Hematopoietic multipotent progenitor cell treated with erythropoietin and hydrocortisone succinate and interleukin-3 and kit ligand, for 4 days (in vitro differentiated cells): ENCODE measurements at places on chromosomes 16 and 17.

- DNase-seq = peak; percentile 41
Measured at GRCh38 chr16:89407925-89408300, 82.4 kb downstream of the ANKRD11 start.

DNA sequence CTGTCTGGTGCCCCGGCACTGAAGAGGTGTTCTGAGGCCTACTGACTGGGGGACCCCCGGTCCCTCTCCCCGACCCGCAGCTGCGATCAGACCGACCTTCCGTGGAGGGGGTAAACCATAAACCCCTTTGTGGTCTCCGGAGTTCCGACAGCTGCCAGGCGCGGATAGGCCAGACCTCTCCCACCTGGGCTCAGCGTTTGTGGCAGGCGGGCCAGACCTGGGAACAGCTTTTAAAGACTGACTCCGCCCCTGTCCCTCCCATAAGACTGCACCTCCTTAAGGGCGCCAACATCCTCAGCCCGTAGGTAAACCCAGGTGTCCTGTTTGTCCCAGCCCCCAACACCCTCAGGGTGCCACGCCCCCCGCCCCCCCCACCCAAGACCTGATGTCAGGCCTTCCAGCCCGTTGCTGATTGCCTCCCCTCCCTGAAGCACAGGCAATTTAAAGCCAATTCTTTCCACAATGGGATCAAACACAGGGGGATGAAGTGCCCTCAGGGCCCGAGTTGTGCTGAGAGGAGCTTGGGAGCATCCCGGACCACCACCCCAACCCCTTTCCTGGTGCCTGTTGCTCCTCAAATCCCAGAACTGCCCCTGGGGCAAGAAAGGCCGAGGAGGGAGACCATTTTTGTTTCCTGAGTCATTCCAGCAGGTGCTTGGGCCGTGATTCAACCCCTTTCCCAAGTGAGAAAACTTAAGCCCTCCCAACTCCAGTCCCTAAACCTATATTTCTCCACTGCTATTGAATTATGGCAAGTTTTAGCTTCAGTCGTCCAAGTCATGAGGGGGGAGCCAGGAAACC is at the start of gene SOX15:
SOX15 (minus strand) TSS at position 204 of the 801 bp plus-strand sequence. CDS start 418 bp downstream, outside the sequence.
- DNase-seq = no peak

DNA sequence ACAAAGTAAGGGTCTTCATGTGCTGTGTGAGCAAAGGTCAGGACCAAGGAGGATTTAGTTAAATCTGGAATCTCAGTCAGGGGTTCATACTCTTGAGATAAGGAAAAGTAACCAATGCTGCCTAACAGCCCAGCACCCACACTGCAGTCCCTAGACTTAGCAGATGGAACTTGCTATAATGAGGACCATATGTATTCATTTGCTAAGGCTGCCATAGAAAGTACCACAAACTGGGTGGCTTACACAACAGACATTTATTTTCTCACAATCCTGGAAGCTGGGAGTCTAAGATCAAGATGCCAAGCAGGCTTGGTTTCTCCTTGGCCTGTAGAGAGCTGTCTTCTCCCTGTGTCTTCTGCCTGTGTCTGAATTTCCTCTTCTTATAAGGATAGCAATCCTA is 20.8 kb downstream of the ZP2 start:
- no peak for DNase-seq

DNA sequence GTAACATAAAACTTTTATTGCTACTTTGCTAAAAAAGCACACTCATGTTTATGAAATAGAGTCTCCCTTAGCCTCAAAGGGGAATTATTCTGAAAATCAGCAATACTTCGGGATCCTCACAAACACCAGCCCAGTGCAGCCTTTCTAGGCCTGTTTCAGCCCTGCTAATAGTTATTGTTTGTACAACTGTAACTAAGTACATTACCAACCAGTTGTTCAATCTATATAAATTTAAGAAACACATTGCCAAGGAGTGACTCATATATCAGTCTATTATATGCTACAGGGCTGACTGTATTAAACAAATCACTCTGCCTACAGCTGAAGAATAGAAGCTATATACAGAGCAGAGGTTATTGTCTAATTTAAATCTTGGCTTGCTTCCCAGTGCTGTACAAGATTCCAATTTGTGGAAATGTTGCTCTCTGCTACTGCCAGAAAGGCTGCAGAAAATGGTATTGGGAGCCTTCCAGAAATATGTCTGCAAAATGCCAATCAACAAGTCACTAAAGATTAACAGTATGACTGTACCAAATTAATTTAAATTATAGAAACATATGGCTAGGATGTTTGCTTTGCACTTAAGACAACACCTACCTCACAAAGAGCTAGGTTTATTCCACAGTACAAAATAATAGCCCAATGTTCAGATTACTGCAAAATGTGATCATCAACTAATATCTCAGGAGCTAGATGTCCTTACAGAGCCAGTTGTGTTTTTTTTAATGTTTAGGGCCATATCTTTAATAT is 49.7 kb downstream of the TOX3 start:
- no peak for DNase-seq

- DNase-seq = no peak
Measured at GRCh38 chr16:50096791-50097190, 31.0 kb downstream of the HEATR3 start.

GRCh38 chr17:14211246-14211645 is 25.4 kb downstream of the CDRT15 start:
- DNase-seq = no peak

DNA sequence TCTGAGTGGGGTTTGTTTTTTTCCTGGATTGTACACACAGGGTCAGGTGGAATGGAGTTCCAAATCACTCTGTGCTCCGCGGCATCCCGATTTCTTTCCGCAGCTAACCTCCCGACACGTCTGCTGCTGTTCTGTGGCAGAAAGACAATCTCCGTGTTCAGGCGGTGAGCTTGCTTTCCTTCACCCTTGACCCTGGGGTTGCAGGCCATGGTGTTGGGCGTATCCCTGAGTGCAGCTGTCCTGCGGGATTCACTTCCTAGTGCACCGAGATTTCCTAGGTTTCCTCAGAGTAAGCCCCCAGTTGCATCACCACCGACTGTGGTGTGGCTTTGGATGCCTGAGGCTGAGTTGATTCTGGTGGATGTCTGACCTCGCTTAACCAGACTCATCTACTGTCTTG is 7.8 kb upstream of the ARL6IP1 start:
- no peak for DNase-seq

GRCh38 chr16:31471241-31471874 is 594 bp upstream of the TGFB1I1 start:
- no peak for DNase-seq

DNA sequence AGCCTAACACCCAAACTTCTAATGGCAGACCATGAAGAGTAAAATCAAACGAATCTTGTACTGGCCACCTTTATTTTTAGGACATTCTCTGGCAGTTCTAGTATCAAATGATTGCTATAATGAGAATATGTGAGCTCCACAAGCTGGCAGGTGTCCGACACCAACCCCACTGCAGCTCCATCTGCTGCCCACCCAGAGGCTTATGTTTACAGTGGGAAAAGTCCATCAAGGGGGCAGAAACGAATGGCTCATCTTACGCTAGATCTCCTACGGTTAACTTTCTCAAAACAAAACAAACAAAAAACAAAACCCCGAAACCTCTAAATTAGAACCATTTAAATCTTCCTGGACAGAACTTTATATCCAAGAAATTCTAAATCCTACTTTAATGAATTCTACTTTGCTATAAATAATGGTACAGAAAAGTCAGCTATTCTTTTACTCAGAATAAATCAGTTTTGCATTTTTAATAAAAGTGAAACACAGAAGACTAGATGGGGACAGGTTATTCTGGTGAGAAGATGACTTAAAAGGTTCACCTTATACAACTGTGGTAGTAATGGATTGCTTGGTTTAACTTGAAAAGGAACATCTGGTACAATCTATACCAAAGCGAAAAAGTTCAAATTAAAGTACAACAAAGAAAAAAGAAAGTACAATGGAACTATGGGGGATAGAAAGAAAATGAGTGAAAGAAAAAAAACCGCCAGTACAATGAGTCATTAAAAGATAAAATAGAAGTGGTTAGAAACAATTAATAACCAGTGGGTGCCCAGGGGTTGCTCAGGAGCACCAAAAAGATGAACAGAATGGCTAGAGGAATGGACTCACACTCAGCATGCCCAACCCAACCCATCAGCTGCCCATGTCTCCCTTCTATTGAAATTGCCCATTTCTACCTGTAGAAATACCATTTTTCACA is 40.2 kb downstream of the GRB2 start:
- DNase-seq = peak; percentile 43

DNA sequence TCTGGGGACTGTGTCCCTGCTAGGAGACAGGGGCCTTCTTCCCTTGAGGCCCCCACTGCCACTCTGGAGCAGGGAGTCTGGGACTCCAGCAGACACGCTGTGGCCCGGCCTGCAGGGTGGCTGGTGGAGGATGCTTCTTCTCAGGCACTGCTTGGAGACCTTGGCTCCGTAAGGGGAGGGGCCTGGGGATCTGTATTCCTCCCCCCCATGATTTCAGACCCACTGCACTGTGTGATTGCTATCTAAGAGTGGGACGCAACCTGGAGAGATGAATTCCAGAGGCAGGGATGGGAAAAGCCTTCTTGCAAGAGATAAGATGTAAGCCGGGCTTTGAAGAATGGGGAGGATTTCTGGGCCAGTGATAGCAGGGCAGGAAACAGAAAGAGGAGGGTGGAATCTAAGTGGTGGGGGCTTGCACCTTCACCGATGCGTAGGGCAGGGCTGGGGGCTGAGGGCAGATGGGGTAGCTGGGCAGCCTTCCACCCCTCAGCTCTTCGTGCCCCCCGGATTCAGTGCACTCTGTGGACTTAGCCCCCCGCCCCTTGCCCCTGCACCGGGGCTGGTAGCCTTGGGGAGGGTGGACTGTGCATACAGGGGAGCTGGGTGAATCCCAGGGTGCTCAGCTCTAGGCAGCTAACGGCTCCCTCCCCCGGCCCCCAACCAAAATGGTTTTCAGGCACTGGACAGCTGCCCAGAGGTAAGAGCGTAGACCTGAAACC is 5.2 kb upstream of the GSE1 start:
- DNase-seq = no peak

DNA sequence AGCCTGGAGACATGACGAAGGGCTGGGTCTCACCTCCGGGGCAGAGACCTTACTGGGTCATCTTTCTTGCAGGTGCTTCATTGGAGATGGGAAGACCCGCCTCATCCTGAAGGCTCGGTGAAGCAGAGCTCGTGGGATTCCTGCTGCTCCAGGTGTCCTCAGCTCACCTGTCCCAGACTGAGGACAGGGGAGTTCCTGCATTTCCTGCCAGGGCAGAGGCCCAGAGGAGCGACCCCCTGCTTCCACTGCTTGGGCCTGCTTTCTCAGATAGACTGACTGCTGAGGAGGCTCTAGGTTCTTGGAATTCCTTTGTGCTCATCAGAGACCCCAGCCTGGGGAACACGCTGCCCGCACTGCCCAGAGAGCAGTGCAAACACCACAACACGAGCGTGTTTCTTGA is 11.6 kb downstream of the AQP8 start:
- no peak for DNase-seq

- DNase-seq = no peak
Measured at GRCh38 chr16:5895137-5895536, 797.5 kb upstream of the EEF2KMT start.

- no peak for DNase-seq
Measured at GRCh38 chr17:78524870-78525510, 52.2 kb downstream of the DNAH17 start.

GRCh38 chr16:17304491-17305119 is 166.2 kb downstream of the XYLT1 start:
- DNase-seq = no peak
